ENCODE measurements at places on chromosomes 4 and X.

DNA sequence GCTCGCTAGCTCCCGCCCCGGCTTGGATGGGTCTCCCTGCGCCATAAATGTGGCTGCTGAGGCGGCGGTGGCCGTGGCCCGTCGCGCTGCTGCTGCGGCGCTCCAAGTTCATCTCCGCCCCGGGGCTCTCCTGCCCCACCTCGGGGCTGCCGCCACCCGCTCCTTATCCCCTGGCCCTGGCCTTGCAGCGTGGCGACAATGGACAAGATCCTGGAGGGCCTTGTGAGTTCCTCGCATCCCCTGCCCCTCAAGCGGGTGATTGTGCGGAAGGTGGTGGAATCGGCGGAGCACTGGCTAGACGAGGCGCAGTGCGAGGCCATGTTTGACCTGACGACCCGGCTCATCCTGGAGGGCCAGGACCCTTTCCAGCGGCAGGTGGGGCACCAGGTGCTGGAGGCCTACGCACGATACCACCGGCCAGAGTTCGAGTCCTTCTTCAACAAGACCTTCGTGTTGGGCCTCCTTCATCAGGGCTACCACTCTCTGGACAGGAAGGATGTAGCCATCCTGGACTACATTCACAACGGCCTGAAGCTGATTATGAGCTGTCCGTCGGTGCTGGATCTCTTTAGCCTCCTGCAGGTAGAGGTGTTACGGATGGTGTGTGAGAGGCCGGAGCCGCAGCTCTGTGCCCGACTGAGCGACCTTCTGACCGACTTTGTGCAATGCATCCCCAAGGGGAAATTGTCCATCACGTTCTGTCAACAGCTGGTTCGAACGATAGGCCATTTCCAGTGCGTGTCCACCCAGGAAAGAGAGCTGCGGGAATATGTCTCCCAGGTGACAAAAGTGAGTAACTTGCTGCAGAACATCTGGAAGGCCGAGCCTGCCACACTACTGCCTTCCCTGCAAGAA is 763 bp downstream of the USP38 start:
- peak; percentile 38 for ATAC-seq

DNA sequence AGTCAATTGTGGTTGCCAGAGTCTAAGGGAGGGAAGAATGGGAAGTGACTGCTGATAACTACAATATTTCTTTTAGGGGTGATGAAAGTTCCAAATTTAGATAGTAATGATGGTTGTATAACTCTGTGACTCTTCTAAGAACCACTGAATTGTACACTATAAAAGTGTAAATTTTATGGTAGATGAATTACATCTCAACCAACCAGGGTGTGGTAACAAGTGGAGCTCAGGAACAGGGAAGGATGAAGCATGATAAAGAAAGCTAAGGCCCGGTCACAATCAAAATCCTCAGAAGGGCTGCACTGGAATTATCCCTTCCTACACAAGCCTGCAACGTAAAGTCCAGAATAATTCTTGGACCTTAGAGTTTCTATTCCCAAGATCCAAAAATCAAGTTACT is 143.2 kb downstream of the PPARGC1A start:
- no peak for ATAC-seq

GRCh38 chr4:53702334-53703266 is 111.3 kb upstream of the LNX1 start:
- peak; percentile 90 for ATAC-seq

GRCh38 chrX:9790866-9791265 is 4.6 kb downstream of the SHROOM2 start:
- no peak for ATAC-seq

- no peak for ATAC-seq
These were observed 23.9 kb downstream of the EVC start for GRCh38 chr4:5734853-5735252.

GRCh38 chr4:17647176-17647806 is 32.9 kb downstream of the MED28 start:
- ATAC-seq = no peak

DNA sequence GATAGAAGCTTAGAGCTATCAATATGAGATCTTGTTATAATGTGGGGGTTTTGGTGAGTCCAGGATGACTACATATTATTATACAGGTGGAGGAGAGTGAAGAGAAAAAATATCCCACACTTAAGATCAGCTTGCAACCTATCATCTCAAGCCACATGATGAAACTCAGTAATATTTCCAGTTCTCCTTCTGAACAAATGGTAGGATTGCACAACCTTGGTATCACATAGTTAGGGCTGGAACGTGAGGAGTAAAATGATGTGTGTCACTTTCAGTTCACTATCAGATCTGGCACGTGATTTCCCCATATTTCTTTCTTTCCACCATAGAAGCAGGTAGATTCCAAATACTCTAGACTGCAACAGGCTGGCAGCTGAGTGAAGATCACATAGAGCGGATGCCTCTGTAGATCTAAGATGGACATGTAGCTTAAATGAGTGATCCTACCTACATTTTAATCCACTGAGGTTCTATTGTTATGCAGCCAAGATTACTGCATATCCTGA is 150.6 kb upstream of the ANKRD50 start:
- ATAC-seq = no peak

DNA sequence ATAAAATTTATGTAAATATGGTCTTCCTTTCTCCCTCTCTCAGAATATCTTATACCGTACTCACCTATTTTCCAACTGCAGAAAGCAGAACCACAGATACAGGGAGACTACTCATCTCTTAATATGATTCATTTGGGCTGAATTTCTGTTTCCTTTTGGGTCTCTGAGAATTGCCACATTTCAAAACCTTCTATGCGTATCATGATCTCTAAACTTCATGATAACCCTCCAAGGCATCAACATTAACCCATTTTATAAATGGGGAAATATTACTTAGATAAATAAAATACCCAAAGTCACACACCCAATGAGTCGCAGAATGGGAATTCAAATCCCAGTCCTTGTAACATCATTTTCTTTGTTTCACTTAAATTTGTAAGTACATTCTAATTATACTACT is 16.6 kb upstream of the PRDM8 start:
- ATAC-seq = no peak

- ATAC-seq = no peak
These were observed 95.1 kb downstream of the ARSF start for GRCh38 chrX:3136161-3136961.

- ATAC-seq = peak; percentile 73
These were observed 101.7 kb downstream of the GATB start for GRCh38 chr4:151658959-151659600.

GRCh38 chr4:54099287-54099747 is 646 bp upstream of the GSX2 start:
- ATAC-seq = no peak

DNA sequence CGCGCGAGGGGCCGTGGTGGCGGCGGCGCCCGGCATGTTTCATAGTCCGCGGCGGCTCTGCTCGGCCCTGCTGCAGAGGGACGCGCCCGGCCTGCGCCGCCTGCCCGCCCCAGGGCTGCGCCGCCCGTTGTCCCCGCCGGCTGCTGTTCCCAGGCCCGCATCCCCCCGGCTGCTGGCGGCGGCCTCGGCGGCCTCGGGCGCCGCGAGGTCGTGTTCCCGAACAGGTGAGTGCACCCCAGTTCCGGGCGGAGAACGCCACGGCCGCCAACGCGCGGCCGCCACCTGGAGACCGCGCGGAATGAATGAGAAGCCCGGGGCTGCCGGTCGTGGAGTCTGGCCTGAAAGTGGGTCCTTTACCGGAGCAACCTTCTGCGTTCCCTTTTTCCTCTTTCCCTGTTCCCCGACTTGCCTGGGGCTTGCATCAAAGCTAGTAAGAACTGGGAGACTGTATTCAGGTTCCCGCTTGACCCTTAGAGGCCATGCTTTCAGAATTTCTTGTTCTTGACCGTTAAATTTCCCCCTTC is 429 bp downstream of the NOCT start:
- ATAC-seq = no peak

DNA sequence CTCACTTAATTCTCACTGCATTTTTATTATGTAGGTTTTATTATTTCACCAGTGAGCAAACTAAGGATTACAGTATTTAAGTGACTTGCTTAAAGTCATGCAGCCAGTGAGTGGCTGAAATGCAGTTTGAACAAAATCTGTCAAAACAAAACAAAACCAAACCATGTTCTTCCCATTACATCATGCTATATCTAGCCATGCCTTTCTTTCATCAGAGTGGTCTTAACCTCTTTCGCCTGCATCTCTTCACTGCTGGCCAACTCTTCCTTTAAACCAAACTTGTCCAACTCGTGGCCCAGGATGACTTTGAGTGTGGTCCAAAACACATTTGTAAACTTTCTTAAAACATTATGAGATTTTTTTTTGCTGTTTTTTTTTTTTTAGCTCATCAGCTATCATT is 223.2 kb downstream of the PCDH7 start:
- no peak for ATAC-seq

GRCh38 chr4:25981749-25982148 is 67.7 kb downstream of the SMIM20 start:
- ATAC-seq = no peak

DNA sequence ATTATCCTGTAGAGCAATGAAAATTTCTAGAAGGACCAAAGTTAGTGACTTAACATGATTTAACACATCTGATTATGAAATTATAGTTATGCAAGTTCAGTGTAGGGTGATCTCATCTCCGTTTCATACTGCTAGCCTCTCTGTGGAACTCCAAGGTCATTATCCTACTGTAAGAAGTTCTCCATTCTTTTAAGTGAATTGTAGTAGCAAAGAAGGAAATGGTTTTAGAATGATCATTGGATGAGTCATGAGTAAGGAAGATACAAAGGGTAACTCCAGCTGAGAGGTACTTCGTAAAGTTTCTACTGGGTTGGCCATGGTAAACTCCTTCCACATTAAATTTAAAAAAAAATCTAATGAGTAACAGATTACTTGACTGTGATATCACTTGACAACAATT is 215.0 kb upstream of the GIMD1 start:
- peak; percentile 88 for ATAC-seq
